Bone marrow (tissue), 2 donors: ENCODE measurements at places on chromosomes 2 and 18.

- no peak for DNase-seq
These were observed 57.3 kb upstream of the PSMD14 start for GRCh38 chr2:161250864-161251436.

DNA sequence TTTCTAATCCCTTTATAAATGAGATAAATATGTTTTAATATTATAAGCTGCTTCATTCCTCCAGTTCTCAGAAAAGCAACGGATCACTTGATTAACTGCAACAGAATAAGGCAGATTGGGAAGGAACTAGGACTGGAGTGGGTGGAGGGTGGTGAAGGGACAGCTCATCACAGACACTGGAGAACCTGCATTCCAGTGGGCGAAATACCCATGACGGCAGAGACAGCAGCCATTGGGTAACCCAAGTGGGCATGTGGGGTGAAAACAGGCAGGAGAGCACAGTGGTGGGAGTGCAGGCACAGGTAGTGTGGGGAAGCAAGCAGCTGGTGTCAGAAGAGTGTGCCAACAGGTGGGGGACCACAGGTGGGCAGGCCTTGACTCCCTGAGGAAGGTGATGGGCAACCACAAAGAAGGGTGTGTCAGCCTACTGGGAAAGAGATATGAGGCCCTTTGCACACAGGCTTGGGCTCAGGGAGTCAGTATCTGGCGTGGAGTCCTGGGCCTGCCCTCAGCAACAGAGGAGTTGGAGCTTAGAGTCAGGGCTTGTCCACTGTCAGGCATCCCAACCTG, 27.2 kb downstream of the DPYSL5 start:
- no peak for DNase-seq

- DNase-seq: no peak
These were observed 11.8 kb downstream of the NDUFA10 start for GRCh38 chr2:240013343-240013742.

DNA sequence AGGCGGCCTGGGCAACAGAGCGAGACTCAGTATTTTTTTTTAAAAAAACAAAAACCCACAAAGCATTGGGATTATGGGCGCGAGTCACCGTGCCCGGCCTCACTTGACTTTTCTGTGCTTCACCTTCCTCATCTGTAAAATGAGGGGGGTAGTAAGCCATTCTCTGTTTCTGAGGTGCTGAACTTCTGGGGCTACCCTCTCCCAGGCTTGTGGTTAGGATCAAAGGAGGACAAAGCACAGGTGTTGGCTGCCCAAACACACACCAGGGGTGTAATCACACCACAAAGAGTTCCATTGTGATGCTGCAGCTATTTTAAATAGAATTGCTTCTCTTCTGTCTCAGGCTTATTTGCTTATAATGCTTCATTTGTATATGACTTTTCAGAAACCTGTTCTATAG, 35.8 kb upstream of the INHBB start:
- no peak for DNase-seq

- no peak for DNase-seq
These were observed 118.3 kb upstream of the ALKAL2 start for GRCh38 chr2:406231-406630.

GRCh38 chr2:3238951-3239841, 138.4 kb downstream of the EIPR1 start:
- no peak for DNase-seq

- DNase-seq: peak; percentile 53
These were observed 27.0 kb upstream of the NFATC1 start for GRCh38 chr18:79368681-79369080.

- no peak for DNase-seq
These were observed 160.5 kb downstream of the SETBP1 start for GRCh38 chr18:44841221-44841620.

GRCh38 chr2:118641711-118642110, 205.7 kb downstream of the EN1 start:
- no peak for DNase-seq

- DNase-seq: no peak
These were observed 91.5 kb downstream of the MREG start for GRCh38 chr2:215921895-215922294.

GRCh38 chr2:112680666-112681101, 34.9 kb downstream of the SLC20A1 start:
- DNase-seq: no peak

- peak; percentile 61 for DNase-seq
These were observed 2.2 kb downstream of the ITM2C start for GRCh38 chr2:230866756-230867523.

DNA sequence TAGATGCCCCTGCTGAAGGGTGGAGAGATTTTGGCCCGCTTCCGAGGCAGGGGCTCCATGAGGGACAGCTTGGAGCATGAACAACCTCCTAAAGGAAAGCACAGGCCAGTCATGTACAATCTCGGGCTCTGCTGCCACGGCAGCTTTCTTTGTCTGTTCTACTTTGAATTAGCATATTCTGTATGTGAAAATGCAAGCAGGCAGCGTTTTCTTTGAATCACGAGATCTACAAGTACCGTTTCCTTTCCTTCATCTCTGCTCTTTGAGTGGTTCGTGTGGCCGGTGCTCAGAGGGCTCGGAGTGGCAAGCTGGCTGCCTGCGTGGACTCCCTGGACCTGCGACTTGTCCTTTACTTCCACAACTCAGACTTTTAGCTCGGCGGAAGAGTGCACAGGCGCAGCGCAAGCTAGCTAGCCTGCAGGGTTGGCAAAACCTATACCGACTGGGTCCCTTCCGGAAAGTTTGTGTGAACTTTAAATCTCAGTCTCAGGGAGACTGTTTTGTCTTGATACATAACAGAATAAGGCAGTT, 6.9 kb downstream of the TWIST2 start:
- DNase-seq: no peak

DNA sequence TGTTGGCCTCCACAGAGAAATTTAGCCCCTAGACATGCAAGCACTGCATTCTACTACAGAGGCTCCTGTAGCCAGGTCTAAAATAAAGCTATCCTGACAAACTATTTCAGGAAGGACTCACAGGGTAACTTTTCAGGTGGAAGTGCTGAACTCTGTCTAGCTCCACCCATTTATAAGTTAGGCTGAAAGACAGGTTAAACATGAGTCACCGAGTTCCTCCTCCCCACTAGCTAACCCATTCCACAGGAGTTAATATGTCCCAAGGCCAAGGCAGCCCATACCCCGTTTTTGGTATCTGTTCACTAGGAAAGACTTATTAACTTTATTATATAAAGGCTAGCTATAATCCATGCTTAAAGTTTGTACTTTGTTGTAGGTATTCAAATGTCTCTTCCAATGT, 3.5 kb downstream of the CWC22 start:
- no peak for DNase-seq

DNA sequence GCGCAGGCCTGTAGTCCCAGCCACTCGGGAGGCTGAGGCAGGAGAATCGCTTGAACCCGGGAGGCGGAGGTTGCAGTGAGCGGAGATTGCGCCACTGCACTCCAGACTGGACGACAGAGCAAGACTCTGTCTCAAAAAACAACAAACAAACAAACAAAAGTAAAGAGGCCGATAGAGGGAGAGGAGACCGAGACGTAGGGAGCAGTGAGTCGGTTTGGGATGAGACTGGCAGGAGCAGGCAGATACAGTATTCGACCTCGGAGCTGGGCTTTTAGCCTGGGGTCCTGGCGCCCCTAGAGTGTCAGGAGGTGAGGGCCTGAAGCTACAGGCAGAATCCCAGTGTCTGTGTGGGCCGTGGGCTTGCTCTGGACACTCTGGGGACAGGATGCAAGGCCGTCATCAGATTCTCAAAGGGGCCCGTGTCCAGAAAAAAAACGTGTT, 51.2 kb downstream of the SLC4A1AP start:
- no peak for DNase-seq

DNA sequence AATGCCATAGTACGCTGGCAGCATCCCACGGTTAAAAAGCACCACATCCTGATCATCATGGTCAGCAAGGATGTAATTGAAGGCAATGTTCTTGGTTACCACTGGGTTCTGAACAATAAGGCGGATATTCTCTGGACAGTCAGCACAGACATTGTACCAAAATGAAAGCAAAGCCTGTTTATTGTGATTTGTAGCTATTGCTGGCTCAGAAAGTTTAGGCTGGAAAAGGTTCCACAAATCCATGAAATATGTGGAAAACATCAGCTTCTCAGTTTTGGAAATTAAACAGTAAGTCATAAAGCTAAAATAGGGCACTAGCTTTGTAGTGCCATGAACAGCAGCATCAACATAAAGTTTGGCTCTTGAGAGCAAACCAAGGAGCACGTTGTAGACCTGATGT, 52.2 kb downstream of the C2orf74 start:
- no peak for DNase-seq

DNA sequence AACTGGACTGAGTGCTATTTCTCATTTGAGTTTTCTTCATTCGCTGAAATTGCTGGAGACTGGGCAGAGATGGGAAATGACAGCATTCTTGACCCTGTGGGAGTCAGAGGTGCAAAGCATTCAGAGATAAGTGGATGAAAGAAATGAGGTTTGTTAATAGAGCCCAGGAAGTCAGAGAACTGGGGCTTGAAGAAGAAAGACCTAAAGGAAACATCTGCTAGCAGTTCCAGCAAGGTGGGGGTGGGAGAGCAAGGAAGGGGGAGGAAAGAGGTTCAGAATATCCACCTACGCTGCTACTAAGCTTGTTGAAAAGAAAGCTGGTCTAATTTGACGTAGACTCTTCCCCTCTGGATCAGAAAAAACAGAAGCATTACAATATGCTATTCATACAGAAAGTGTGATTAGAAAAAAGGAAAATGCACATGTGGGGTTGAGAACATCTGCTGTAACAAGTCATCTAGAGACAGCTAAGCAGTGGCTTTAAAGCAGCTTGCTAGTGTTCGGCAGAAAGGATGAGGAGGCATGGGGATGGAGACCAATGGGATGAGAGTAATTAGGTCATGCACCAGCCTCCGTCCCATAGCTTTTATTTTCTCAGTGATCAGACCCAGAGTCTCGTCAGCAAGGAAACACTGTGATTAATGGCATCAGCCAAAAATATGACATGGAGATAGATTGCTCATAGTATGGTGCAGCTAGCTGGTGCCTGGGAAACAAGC, 29.7 kb downstream of the NAB1 start:
- no peak for DNase-seq

- DNase-seq: no peak
These were observed 1142.1 kb downstream of the CNTNAP5 start for GRCh38 chr2:125167152-125167551.
